ENCODE measurements at places on chromosomes 1 and 21.

DNA sequence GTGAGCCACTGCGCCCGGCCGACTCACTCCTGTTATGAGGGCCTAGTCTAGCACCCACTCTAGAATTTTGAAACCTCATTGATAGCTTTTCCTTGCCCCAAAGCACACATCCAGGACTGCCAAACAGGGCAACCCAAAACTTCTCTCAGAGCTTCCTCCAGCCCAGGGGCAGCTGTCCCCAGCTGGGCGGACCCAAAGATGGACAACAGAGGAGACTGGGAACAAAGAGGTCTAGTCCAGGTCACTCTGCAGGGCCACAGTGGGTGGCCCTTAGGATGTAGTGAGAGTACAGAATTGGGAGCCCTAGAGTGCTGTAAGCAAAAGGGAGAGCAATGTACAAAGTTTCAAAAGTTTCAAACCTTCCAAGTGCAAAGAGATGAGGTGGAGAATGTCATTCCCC, 1.2 kb downstream of the CD34 start:
- DNase-seq, result no peak

- no peak for DNase-seq
These were observed 288.7 kb upstream of the USP25 start for GRCh38 chr21:15441060-15441493.

- DNase-seq, result no peak
These were observed 414 bp downstream of the TMEM51 start for GRCh38 chr1:15153842-15154479.

DNA sequence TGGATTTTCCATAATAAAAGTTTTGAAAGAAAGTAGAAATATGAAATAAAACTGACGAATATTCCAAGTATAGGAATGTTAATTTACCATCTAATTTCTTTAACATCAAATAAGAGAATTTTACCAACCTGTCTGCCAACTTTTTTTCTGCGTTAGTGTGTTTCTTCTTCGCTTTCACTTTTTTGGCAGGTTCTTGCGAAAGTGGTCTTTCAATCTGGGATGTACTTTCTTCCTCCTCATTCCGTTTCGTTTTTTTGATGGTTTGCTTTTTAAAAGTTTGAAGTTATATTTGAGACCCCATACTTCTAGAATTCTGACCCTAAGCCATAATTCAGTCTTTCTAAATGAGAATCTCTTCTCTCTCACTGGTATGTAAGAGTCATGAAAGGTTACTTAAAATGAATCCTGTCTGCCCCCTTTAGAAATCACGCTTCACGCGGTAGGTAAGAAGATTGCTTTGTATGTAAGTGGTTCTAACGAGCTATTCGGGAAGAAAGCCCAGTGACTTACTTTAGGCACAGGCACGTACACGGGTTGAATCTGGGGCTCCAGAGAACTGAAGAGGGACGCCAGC, 580 bp downstream of the RBM34 start:
- no peak for DNase-seq

DNA sequence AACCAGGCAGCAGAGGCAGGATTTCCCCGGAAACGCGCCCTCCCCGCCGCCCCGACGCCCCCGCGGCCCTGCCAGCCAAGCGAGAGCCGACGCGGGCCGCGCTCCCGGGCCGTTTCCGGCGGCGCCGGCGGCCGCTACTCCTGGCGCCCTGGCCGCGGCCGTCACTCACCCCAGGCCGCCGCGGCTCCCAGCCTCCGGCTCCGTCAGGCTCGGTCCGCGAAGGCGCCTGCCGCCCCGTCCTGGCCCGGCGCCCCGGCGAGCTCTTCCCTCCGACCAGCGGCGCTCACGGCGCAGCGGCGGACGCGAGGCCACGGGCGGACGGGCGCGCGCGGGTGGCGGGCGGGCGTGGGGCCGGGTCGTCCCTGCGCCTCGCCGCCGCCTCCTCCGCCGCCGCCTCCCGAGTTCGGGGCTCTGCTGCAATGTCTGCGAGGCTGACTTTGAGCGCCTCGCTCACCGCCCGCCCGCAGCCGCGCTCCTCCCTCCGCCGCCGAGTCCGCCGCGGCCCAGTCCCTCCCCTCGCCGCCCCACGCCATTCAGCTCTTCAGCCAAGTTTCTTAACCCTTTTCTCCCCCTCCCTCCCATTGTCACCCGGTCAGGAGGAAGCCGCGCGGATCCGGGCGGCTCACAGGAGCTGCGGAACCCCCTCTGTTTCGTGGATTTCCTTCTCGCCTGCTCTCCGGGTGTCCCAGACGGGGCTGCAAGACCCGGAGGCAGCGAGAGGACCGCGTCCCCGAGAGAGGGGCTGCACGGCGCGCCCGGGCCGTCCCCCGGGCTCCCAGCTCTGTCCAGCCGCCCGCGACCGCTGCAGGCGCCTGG, at the start of gene NRIP1:
NRIP1 (minus strand) TSS at position 425 of the 816 bp plus-strand sequence. CDS start 96,808 bp downstream, outside the sequence.
- DNase-seq, result peak; percentile 58

DNA sequence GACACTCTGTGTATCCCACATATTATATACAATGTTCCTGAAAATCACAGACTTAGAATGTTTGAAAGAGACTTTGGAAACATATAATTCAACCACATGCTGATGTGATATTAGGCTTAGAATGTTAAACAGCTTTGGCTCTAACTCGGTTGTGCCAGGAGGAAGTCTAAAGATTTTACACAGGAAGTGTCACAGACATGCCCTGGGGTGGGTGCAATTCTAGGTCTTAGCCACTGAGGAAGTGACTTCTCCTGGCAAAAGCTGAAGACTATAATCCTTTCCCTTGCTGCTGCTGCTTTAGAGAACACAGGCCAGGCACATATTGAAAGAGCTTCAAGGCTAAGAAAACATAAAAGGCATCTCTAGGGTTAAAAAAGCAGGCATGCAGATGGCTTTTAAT, 51.0 kb downstream of the RPL5 start:
- DNase-seq, result peak; percentile 22

GRCh38 chr1:223153177-223154119, 10.4 kb upstream of the TLR5 start:
- no peak for DNase-seq

DNA sequence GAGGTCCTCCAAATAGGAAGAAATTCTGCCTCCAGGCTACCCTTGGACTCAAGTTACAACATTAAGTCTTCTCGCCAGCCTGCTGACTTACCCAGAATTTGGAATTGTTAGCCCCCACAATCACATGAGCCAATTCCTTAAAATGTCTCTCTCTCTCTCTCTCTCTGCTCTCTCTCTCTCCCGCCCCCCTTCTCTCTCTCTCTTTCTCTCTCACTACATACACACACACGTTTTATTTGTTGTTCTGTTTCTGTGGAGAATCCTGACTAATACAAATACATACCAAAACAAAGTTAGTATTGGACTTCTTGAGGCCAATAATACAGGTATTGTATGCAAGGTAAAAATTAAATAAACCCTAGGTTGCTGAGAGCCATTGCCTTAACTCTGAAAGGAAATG, 72.1 kb downstream of the TNFSF18 start:
- no peak for DNase-seq

DNA sequence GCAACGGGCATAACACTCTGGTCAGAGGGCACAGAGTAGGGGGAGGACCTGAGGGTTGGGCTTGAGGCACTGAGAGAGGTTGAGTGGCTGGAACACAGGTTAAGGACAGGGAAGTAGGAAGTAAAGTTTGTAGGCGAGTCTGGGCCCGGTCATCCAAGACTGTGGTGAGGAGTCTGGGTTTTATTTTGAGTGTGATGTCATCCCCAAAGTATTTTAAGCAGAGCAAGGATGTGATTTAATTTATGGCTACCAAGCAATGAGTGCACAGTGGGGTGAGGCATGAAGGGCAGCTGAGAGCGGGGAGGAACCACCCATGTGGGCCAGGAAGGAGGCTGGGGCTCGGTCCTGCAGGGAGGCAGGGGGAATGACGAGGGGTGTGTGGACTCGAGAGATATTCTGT, 11.2 kb upstream of the VWA5B1 start:
- DNase-seq, result no peak

DNA sequence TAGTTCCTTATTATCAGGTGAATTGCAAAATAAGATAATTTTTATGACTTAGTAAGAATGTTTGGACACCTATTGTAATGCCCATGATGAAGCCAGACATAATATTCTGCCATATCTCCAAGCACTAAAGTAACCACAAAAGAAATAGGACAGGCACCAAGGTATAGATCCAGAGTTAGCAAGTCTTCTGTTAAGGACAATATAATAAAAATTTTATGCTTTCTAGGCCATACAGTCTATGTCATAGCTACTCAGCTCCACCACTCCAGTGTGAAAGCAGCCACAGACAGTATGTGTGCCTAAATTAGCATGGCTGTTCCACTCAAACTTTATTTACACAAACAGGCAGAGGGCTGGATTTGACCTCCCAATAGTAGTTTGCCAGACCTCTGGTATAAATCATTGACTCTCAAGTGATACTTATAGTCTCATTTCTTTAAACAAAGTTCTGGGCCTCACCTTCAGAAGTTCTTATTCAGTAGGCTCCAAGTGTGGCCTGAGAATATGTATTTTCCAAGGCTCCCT, 88.3 kb downstream of the SCMH1 start:
- DNase-seq, result no peak

DNA sequence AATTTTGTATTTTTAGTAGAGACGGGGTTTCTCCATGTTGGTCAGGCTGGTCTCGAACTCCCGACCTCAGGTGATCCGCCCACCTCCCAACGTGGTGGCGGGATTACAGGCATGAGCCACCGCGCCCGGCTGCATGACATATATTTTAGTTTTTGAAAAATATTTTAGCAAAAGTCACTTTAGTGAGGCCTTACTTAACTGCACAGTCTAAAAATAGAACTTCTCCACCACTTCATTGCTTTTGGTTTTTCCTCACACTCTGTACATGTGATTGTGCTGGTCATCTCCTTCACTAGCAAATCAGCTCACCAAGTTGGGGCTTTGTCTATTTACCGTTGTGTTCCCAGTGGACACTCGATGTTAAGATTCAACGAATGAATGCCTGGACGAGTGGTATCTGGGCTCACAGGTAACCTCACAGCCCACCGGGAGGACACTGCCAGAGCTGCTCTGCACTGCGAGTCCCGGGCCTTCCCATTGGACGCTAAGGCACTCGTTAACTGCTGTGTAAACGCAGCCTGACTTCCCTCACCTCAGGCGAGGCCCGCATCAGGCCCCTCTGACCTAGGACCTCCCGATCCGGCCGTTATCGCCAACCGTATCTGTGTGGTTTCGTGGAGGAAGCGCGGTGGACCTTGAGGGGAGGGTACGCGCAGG, 14.0 kb upstream of the ZNF692 start:
- DNase-seq, result no peak

GRCh38 chr1:243974451-243975292, 76.4 kb upstream of the ZBTB18 start:
- DNase-seq, result no peak

DNA sequence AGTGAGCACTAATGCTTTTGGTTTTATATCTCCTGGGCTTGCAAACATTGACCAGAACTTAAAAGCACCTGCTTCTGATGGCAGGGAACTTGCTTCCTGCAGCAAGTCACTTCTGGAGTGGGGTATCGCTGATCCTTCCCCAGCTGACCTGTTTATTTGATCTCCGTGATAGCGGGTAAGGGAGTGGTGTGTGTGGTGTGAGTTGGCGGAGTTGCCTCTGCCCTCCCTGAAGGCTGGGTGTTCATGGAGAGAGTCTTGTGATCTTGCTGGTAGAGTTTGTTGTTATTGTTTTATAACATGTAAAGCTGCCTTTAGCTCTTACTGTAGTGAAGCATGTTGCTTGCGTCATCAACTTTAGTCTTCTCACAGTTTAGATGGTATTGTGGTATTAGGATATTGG, 3.9 kb downstream of the MFN2 start:
- DNase-seq, result no peak

DNA sequence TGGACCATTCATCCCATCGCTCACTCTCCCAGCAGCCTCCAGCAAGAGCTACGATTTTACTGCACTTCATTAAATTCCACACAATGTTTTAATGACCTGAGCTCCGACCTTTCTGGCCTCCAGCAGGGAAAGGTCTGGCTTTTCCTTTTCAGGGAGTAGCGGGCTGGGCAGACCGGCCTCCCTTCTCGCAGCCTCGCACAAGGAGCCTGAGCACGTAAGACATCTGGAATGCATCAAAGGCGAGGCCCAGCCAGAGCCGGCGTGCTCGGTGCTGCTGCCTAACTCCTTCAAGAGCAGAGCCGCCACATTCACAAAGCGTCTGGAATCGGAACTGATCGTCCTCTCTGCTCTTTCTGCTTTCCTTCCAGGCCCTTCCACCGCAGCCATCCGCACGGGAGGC, 32.5 kb upstream of the FHAD1 start:
- no peak for DNase-seq

DNA sequence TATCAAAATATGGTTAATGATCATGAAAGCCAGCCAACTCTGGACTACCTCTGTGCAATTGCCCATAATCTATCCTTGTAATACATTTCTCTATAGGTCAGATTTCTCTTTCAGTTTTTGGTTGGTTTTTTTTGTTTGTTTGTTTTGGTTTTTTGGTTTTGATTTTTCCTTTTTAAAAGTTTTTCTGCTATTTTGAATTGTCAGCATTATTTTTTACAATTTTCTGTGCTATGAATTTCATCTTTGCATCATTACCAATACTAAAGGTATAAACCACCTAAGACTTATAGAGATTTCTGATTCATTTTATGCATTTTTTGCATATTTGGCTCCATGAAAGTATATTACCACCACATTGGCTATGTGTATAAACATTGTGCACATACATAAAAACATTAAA, 799.6 kb downstream of the ADGRL2 start:
- no peak for DNase-seq

Data from activated CD8-positive, alpha-beta memory T cell treated with anti-CD3 and anti-CD28 coated beads for 4 hours (primary cell).